ENCODE measurements at places on chromosomes 1 and 21.
A peak's percentile ranks its signal among the peaks of the same experiment; 100 is the strongest.

DNA sequence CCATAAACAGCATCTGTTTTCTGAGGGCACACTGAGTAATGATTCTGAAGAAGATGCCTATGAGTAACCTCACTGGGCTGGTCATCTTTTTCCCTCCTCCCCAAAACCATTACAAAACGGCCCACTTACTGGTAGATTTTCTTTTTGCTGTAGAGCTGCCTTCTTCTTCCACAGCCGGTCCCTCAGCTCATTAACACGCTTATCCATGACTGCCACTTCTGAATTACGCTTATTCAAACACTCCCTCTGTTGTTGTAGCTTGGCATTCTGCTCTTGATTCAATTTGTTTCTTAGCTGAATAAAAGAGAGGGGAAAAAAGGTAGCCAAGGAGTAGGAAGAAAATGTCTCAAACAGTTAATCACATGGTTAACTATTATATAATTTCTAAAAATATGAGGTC, 43.1 kb downstream of the TP53BP2 start:
- DNase-seq = peak; percentile 94

DNA sequence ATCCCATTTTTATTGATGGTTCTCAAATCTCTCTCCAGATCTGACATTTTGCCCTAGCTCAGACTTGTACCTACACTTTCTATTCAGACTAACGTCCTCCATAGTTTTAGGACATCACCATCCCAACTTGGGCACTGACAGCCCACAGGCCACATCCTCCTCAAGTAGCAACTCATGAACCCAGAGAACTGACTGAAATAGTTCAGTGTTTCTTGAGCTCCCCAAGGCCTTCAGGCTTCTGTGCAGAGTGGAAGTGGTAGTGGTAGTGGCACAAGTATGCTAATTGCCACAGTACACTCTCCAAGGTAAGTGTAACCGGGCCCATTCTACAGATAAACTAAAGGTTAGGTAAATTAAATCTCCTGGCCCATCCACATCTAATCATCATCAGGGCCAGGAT, 112.6 kb downstream of the SLC45A1 start:
- no peak for DNase-seq

- DNase-seq = no peak
Observed at GRCh38 chr21:36994501-36995158, 11.9 kb upstream of the RIPPLY3 start.

DNA sequence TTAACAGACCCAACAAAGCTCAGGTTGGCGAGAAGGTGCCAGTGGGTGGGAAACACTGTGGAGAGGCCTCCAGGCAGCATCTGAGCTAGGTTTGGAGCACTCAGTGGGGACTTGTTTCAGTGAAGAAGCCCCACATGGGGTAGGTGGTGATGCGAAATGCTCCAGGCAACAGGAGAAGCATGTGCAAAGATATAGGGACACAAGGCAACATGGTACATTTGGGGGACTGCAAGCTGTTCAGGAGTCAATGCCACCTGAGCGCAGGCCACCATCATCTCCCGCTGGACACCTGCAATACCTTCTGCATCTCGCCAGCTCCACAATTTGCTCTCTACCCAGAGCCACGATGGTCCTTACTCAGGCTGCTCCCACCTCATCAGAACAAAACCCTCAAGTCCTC, 28.0 kb downstream of the BCAR3 start:
- no peak for DNase-seq

DNA sequence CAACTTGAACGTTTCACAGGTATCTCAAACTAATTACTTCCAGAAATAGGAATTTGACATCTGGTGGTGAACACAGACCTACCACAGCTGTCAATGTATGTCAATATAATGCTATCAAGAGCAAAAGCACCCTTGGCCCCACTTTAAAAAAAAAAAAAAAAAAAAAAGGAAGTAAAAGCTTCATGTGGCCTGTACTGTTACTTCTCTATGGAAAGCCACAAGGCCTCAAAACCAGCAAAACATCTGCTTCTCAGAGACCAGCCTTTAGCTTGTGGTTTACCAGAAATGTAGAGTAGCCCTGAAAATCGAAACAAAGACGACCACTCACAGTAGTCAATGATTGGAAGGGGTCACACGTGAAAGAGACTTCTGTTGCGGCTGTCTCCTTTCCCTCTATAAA, 109.6 kb downstream of the SLC45A1 start:
- no peak for DNase-seq

DNA sequence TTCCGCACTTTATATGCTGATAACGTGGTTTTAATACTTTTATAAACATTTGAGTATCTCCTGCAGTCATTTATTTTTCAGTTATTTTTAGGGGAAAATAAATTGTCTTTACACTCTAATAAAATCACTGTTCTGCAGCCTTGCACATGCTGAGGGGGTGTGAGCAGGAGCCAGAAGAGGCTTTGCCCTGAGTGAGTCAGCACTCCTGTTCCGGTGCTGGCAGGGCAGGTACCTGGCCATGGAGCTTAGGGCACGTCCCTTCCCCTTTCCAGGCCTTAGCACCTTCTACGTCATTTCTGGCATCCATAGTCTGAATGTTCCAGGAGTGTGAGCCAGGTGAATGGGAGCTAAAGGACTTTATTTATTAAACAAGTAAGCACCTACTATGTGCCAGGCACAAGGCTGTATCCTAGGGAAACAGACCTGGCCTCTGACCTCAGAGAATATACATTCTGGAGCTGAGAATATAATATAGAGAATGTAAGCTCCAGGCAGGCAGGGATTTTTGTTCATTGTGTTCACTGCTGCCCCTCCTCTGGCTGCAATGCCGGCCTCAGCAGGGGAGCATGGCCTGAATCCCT, 402.9 kb downstream of the PTPRU start:
- no peak for DNase-seq

GRCh38 chr1:15749399-15750291, 7.3 kb downstream of the TMEM82 start:
- DNase-seq = no peak

DNA sequence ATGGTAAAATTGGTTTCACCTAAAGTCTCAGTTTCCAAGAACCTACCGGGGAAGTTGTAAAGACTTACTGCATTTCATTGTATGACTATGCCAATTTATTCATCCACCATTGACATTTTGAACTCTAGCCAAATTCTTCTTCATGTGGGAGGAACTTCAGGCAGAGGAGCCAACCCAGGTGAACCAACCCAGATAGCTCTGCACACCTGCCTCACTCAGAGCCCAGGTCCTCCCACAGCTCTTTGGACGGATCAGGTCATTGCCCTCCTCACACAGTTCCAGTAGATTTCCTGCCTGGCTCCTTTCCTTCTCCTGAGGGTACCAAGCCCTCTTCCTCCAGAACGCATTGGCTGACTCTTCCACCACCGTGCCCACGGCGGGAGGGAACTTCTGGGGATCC, 121.7 kb downstream of the DTL start:
- no peak for DNase-seq

GRCh38 chr1:180227861-180228647, 2.0 kb upstream of the LHX4 start:
- DNase-seq = no peak

DNA sequence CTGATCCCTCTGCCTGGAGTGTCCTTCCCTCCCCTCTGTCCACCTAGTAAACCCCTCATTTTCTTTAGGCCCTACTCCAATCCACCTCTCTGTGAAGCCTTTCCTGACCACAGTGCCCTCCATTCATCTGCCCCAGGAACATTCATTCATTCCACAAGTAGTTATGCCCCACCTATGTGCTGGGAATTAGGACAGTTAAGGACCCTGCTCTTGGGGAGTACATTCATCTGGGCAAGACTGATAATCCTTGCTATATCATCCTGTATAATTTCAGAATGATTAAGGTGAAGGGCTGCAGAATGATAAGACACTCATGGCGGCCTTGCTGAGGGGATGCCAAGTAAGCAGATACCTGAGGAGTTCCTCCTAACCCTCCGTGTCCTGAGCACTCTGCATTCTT, 10.3 kb upstream of the FAM20B start:
- DNase-seq = no peak

GRCh38 chr1:113194846-113195830, 122.1 kb downstream of the LRIG2 start:
- no peak for DNase-seq

DNA sequence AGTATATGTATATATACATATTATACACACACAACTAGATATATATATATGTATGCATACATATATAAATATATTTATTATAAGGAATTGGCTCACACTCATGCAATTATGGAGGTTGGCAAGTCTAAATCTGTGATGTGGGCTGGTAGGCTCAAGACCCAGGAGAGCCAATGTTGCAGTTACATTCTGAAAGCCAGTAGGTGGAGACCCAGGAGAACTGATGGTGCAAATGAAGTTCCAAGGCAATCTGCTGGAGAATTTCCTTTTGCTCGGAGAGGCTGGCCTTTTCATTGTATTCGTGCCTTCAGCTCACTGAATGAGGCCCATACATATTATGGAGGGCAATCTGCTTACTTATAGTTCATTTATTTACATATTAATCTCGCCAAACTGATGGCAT, 9.4 kb downstream of the IVL start:
- peak; percentile 4 for DNase-seq

GRCh38 chr1:43317817-43318471, 17.2 kb downstream of the TIE1 start:
- peak; percentile 71 for DNase-seq

DNA sequence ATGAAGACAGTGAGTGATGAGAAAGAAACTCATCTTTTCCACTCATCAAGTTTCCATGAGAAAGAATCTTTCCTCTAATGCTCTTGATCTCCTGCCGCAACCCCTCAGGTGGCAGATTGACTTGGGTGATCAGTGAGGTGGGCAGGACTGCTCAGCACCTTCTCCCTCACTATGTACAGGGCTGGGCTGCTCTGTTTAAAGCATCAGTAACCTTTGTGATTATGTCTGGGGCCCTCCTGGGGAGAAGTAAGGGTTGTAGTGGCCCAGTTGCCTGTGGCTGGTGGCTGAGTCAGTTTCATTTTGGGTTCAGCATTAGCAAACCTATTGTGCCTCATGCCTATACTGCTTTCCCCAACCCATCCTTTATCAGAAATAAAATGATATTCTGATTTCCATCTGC, 366.0 kb downstream of the TTLL7 start:
- DNase-seq = no peak

DNA sequence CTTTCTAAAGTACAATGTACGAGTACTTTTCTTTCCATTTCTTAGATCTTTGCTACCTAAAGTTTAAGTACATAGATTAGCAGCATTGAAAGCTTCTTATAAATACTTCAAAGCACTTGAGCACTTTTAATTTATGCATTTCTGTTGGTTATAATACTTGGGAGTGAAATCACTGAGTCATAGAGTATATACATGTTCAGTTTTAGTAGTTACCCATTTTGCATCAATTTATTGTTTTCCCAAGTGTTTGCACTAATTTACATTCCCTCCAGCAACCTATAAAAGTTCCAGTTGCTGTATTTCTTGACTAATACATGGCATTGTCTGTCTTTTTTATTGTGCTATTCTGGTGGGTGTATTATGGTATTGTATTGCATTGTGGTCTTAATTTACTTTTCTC, 20.3 kb downstream of the PRKAA2 start:
- DNase-seq = no peak

GRCh38 chr21:25809013-25809412, 74.2 kb downstream of the GABPA start:
- no peak for DNase-seq

DNA sequence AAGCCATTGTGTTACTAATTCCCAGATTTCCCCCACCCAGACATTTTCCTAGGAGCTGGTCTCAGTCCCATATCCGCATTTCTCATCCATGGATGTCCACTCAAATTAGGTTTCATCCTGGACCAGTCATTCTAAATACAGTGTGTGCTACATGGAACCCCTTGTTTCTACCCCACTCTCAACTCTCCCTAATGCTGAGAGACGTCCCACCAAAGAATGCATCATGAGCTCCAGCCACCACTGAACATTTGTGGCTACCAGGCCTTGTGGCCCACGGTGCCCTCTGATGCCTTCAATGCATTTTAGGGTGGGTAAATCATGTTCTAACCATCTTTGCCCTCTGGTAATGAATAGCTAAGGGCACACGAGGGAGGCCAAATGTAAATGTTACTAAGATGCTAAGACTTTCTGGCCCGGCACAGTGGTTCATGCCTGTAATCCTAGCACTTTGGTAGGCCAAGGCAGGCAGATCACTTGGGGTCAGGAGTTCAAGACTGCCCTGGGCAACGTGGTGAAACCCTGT, 13.3 kb upstream of the RAB42 start:
- no peak for DNase-seq

- no peak for DNase-seq
Observed at GRCh38 chr1:118154220-118154619, 30.8 kb downstream of the SPAG17 start.

- no peak for DNase-seq
Observed at GRCh38 chr1:52633291-52633754, 355 bp downstream of the SHISAL2A start.

DNA sequence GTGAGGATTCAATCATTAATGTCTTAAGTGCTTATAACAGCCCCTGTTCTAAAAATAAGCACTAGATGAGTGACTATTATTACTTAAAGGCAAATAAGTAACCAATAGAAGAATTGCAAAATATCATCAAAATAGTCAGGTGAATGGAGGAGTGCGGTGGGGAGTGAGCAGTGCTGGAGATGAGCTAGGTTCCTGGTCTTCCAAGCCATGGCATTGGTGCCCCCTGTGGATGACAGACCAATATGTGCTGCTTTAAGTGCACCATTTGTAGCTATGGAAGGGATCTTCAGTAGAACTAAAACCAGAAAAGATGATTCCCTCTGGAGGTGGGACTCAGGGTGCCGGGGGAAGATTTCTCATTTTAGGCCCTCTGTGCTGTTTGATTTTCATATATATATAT, 46.1 kb upstream of the SLC30A1 start:
- DNase-seq = no peak

DNA sequence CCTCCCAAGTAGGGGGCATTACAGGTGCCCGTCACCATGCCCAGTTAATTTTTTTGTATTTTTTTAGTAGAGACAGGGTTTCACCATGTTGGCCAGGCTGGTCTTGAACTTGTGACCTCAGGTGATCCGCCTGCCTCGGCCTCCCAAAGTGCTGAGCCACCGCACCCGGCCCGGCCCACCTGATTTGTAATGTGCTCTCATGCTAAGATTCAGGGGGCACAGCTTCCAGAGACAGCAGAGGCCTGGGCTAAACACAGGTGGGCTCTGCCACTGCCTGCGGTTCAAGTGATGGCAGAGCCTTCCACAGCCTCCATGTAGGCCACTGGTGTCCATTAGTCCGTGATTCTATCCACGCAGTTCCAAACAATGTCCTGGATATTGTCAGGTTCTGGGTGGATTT, 98.4 kb downstream of the PDE9A start:
- no peak for DNase-seq

- DNase-seq = no peak
Observed at GRCh38 chr1:99644279-99645004, 1.5 kb upstream of the PALMD start.

Measured in hippocampal formation (tissue), 2 donors.